NCI-H1436 treated with DMSO at 0.1 percent for 48 hours (cell line): ENCODE measurements at places on chromosomes 6 and 20.

DNA sequence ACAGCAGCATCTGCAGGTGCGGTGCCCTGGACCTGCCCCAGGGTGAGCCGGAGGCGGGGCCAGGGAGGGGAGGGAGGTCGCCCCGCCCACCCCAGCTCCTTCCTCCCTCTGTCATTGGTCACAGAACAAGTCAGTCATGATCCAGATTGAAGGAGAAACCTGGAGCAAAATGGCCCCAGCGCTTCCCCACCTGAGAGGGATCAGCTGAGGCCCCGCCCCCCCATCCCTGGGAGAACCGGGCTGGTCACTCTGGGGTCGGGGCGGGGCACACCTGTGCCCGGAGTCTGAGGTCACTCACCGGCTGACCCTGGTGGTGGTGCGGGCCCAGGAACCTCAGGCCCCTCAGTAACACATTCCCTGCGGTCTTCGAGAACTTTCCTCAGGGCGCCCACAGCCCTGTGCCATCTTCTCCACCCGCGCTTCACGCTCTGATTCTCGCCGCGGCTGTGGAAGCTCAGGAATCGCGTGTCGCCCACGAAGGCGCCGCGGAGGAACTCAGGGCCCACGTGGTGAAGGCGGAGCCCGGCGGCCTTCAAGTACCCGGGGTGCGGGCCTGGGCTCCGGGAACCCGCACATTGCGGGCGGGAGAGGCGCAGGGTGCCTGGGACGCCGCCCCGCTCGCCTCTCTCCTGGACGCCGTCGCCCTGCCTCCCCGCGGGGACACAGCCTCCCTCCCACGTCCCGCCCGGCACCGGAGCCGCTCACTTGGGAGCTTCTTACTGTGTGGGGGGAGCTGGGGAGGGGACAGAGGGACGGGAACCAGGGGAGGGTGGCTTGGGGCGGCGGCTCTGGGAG lies 36.4 kb upstream of the HLA-C start:
- no peak for DNase-seq

- DNase-seq = no peak
Observed at GRCh38 chr6:127483399-127484055, 24.3 kb upstream of the KIAA0408 start.

DNA sequence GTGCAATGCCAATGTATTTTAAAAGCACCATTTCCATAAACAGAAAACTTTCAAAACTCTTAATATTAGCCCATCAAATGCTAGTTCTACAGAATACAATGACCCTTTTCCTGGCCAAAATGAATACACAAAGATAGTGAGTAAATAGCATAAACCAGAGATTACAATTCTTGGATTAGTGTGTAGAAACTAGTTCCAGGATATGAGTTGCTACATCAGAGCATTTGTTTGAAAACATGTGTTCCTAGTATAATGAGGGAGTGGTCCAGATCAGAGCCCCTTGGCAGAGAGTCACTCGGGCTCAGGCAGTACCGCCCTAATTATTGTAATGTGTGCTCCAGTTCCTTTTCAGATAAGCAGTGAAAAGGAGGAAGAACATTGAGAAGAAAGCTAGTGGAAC lies 63.7 kb upstream of the COL21A1 start:
- no peak for DNase-seq

- DNase-seq = no peak
Observed at GRCh38 chr20:49344975-49345374, 67.1 kb upstream of the ZNFX1 start.

GRCh38 chr6:23589811-23590210 lies 536.2 kb upstream of the NRSN1 start:
- no peak for DNase-seq

DNA sequence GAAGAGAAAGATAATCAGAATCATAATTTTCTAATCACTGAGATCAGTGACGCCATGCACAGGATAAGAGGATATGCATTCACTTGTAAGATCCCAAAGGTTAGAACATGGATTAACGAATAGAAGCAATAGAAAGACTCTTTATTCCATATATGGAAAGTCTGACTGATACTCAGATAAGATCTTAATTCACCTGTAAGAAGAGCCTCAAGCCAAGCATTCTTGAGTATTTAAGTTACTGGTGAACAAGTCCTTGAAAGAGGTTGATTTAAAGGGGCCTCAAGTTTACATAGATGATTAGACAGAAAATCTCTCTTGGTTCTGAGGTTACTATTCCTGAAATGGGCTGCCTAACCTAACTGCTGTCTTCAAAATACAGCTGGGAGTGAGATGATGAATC lies 53.8 kb upstream of the MTRF1L start:
- DNase-seq = no peak

DNA sequence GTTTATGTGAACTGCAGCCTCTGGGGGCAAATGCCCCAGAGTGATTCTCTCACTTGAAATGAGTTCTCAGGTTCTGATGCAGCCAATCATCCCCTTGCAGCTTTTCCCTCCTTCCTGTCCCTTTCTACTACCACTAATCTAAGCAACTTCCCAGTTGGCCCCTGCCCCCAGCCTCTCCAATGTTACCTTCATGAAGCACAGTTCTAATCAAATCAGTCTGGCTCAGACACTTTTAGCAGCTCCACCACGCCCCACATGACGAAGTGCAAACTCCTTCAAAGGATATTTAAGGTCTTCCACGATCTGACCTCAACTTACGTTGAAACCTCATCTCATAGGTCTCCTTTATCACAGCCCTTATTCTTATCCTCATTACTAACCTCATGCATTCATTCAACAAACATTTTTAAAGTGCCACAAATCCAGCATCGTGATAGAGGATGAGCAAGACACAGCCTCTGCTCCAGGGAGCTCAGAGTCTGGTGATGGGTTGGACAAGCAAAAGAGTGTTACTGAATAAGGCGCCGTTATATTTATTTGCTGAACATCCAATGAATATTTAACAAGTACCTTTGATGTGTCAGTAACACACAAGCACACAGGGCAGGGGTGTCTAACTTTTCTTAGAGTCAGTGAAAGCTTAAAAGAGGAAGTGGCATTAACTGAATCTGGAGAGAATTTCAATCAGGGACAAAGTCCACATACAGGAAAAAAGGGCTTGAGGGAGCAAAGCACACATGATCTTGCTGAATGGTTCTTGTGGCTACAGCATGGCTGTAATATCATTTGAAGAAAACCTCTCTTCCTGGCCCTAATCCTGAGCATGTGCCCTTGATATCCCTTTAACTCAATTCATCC lies 20.4 kb upstream of the DTNBP1 start:
- DNase-seq = no peak

GRCh38 chr6:42940493-42941045 lies 11.3 kb downstream of the CNPY3 start:
- no peak for DNase-seq

- no peak for DNase-seq
Observed at GRCh38 chr20:44052166-44052565, 134.8 kb downstream of the JPH2 start.

DNA sequence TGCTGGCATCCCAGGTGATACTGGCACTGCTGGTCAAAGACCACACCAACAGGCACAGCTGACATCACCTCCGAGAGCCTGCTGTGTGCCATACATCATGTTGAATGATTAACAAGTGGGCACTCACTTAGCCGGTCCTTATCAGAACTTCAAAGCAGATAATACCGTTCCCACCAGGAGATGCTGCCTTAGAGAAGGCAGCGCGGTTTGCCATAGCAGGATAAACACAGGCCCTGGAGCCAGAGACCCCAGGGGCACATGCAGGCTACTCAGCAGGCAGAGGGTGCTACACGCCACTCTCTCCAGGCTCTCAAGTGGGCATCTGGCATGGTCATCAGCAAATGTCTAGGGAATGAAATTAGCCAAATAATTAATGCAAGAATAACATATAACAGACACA lies 86.5 kb upstream of the CST7 start:
- no peak for DNase-seq

DNA sequence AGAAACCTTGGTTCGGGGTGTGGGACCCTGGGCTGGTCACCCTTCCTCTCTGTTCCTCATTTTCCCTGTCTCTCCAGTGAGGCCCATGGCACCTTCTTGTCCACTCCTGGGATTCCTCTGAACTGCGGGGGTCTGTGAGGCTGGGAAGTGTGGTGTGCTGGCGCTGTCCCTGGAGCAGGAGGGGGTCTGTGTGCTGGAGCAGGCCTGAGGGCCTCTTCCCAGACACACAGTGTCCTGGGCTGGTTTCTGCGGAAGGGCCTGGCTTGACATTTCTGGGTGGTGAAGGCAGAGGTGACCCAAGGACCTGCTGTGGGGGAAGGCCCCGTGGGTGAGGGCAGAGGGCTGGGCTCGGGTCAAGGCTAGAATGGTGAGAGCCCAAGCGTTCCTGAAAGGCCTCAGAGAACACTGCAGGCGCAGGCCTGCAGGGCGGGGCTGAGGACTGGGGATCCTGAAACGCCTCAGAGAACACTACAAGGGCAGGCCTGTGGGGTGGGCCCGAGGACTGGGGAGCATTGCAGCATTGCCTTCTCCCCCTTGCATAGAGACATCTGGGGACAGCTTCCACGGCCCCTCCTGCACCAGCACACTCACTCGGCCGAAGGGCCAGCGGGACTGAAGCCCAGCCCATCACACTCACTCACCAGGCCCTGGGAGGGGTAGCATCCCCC lies 10.6 kb upstream of the BAK1 start:
- no peak for DNase-seq

DNA sequence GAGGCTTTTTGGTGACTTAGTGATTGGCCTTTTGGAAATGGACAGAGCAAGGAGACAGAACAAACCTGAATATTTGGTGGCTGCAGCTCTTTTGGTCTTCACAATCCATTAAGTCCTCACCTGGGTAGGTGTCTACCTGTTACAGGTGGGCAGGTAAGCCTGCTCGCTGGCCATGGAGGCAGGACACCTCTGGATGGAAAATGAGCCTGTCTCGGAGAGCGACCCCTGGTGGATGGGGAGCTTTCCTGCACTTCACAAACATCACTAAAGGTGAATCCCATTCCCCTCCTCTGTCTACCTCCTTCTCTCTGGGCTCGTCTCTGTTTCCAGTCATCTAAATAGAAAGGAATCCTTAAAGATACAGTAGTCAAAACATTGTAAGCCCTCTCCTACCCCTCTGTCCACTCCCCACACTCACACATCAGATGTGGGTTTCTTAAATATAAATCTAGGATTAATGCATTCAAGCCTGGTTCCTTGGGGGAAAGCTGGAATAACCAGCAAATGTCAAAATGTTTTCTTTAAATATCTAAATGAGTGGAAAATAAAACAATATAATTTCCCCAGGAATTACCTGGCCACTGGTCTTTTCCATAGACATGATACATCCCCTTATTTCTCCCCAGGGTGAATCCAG lies 304.9 kb downstream of the CDH26 start:
- no peak for DNase-seq

DNA sequence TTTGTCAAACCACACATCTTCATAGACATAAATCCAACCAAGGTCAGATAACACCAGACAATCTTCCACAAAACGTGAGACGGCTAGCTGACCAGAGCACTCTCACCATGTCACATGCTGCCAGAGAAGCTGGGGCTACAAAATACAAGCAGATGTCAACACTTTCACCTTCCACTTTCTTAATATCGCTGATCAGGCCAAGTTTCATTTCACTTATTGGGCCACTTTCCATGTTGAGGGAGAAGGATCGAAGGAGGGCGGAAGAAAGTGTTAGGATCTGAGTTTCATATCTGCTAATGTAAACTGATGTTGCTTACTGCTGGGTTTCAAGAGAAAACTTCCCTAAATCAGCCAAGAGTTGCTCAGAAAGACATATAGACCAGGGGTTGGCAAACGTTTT lies 177.0 kb upstream of the PRDM1 start:
- no peak for DNase-seq

DNA sequence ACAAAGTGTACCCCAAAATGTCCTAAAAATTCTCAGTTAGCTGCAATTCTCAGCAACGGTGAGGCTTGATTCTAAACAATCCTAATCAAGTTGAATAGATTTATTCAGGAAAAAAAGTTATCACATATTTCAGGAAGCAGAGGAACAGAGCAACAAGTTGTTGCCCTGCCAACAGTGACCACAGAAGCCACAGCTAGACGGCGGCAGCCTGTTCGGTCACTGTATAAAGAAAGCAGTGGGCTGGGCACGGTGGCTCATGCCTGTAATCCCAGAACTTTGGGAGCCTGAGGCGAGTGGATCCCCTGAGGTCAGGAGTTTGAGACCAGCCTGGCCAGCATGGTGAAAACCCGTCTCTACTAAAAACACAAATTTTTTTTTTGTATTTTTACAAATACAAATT lies 171.2 kb upstream of the BMP5 start:
- DNase-seq = no peak

- no peak for DNase-seq
Observed at GRCh38 chr20:20073801-20074371, 21.6 kb downstream of the CFAP61 start.

- no peak for DNase-seq
Observed at GRCh38 chr6:13847326-13848050, 33.1 kb upstream of the MCUR1 start.
